Panc1 (cell line): ENCODE measurements at places on chromosomes 3 and 15. TPM values are rescaled to one million over a fixed set of nuclear protein-coding genes. Genes with fewer than 3 reads are reported as not detected.

- H3K27me3 ChIP-seq = no peaks in the 10 kb centered on the region
- H3K4me3 ChIP-seq = no peak overlapping the region
- H3K36me3 ChIP-seq = no peaks in the 10 kb centered on the region
- H3K27ac ChIP-seq = no peak overlapping the region
- no peaks in the 10 kb centered on the region for H3K4me1 ChIP-seq
These were observed 18.5 kb upstream of the KLHL25 start for GRCh38 chr15:85813234-85813633.

Gene VPS39
- 55.2 TPM for total RNA-seq

Gene NCK1
- total RNA-seq = 43.5 TPM

DNA sequence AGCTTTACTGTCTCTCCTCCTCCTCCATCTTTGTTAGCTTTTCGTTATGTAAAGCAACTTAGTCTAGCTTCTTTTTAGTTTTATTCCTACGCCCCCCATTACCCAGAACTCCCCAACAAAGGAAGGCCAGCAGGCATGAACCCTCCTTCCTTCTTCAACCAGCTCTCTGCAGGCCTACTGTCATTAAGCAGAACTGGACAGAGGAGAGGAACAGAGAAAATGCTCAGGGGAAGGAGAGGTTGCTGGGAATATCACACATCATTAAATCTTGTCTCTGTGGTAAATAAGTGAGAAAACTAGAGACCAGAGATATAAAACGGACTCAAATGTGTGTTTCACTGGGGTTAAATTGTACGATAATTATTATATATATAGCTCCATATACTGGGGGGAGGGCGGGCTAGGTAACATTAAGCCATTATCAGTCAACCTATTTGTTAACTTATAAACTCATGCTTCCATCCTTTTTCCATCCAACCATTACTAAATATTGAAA is 19.3 kb upstream of the SLC28A1 start:
- H3K4me1 ChIP-seq = no peaks in the 10 kb centered on the region
- no peaks in the 10 kb centered on the region for H3K27me3 ChIP-seq
- DNase-seq = no peak
- no peak overlapping the region for H3K4me3 ChIP-seq
- H3K36me3 ChIP-seq = no peaks in the 10 kb centered on the region

Gene CDAN1
- total RNA-seq = 41.1 TPM

Gene ADAMTS17
- total RNA-seq = 1.6 TPM

Gene GHRL
- not detected for total RNA-seq

Gene SEMA5B
- 1.2 TPM for total RNA-seq

DNA sequence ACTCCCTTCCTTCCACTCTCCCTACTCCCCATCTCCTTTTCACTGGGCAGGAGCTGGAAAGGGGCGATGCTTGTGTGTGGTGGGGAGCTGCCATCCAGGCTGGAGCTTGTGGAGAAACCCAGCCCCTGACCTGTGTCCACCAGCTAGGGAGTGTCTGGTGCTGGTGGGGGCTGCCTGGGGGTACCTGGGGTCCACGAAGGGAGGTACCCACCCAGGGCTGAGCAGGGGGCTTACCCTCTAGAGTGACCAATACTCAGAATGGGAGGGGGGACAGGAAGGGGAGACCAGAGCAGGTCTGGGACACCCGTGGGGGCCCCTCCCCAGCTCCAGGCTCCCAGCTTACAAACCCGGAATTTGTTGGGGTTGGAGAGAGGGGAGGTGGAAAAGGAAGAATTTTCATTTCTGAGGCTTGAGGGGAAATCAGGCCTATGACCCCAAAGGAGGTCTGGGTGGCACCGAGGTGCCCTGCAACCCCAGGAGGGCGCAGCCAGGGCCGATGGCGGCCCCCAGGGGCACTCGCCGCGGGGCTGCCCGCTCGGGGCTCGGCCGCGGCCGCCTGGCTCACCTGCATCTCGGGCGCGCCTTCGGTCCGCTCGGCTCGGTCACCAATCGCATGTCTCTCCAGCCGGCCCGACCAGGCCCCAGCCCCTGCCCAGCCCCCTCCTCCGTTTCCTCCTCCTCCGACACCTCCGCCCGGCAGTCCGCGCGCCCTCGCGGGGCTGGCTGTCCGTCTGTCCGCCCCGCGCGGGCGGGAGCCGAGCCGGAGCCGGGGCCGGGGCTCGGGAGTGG is 773 bp downstream of the LINGO1 start:
- peak overlapping the region; percentile 65 for H3K27ac ChIP-seq
- no peaks in the 10 kb centered on the region; the same call in 1 of the 2 replicates for H3K27me3 ChIP-seq
- DNase-seq = no peak
- H3K36me3 ChIP-seq = no peaks in the 10 kb centered on the region

DNA sequence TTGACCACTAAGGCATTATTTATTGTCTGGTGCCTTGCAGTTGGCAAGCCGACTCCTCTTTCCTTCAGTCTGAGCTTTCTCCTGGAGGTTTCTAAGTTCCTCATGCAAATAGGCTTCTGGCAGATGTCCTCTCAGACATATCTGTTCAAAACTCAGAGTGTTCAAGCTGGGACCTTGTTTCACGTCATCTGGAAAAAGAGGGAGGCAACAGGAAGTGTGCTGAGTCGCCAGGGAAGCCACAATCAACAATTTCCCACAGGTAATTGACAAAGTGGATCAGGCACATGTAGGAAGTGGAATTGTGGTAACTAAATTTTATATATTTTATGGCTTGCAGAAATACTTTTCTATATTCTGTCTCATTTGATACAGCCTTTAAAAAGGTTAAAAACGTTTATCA is 14.6 kb downstream of the SCG5 start:
- H3K4me3 ChIP-seq = no peak overlapping the region
- no peak overlapping the region for H3K27ac ChIP-seq
- no peaks in the 10 kb centered on the region for H3K27me3 ChIP-seq
- DNase-seq = no peak

Gene NPAP1
- total RNA-seq = not detected

Gene BFSP2
- 0.67 TPM for total RNA-seq

DNA sequence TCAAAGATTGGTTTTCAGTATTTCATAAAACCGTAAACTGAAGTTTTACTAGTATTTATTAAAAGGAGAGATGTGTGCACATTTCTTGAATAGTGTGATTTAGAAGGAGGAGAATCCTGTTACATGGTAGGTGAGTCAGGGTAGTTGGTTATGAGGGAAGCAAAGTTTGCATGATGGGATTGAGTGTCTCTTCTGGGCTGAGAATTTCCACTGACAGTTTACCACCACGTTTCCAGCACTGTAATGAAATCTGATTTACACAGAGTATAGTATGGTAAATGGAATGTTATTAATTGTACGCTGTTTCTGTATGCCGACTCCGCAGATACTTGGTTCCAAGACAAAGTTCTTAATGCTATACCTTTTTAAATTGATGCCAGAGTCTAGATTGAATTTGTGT is 1.6 kb downstream of the NECTIN3 start:
- no peak for DNase-seq
- H3K36me3 ChIP-seq = peaks cover 6% of the 10 kb centered on the region; the same call in 1 of the 2 replicates
- peaks cover 10% of the 10 kb centered on the region for H3K4me1 ChIP-seq
- peaks cover 14% of the 10 kb centered on the region; the same call in 1 of the 2 replicates for H3K27me3 ChIP-seq

Gene PARP15
- total RNA-seq = 0.21 TPM

GRCh38 chr15:91833056-91833455 is 20.5 kb upstream of the SLCO3A1 start:
- 0 out of 2 replicates have a peak, but pooled peaks cover 5% of the 10 kb centered on the region for H3K27me3 ChIP-seq
- no peak overlapping the region for H3K27ac ChIP-seq
- no peak overlapping the region for H3K4me3 ChIP-seq

DNA sequence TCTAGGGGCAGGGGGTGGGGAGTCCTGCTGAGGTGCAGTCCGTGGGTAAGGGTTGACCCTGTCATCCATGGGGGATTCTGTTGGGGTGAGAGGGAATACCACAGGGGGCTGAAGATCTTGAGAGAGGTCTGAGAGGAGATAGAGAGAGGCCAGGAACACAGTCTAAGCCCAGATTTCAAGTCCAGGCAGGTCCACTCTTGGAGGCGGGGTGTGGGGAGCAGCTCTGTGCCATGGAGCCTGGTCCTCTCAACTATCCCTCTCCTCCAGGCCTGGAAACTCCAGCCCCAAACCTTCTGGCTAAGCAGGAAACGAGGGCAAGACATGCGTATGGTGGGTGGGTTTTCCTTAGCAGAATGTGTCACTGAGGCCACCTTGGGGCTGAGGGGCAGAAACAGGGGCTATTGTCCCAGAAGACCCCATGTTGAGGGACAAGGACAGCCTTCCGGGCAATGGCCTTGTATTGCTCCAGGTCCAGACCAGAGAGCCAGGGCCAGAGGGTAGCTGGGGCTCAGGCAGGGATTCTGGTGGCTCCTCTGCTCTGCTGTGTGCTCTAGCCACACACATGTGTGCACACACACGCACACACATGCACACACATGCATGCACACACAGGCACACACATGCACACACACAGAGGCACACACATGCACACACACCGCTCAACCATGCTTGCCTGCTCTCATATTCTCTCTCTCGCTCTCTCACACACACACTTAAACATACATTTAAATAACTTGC is 48.6 kb upstream of the MAGEF1 start:
- H3K4me3 ChIP-seq = no peak overlapping the region
- H3K27me3 ChIP-seq = no peaks in the 10 kb centered on the region
- DNase-seq = no peak
